NCI-H748 treated with DMSO at 0.1 percent for 48 hours (cell line): ENCODE measurements at places on chromosomes 2 and 18.

- DNase-seq: no peak
Observed at GRCh38 chr2:101223814-101224231, 28.9 kb upstream of the CNOT11 start.

DNA sequence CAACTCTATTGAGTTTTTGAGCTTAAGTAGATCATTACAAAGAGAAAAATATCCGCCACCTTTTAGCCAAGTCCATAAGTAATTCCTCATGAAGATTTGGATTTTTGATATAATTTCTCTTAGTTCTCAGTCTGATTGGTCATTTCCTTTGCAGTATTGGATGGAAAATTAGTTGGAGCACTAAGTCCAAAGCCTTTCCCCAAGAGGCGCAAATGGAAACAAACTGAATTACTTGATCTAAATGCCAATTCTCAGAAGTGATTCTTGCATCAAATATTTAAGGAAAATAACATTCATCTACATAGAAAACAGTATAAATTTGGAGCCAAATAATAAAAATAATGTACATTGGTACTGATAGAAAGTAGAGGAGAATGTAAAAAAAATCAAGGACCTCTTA is 115.6 kb downstream of the CACNB4 start:
- no peak for DNase-seq

GRCh38 chr2:16151281-16151570 is 210.9 kb downstream of the MYCN start:
- DNase-seq: no peak

DNA sequence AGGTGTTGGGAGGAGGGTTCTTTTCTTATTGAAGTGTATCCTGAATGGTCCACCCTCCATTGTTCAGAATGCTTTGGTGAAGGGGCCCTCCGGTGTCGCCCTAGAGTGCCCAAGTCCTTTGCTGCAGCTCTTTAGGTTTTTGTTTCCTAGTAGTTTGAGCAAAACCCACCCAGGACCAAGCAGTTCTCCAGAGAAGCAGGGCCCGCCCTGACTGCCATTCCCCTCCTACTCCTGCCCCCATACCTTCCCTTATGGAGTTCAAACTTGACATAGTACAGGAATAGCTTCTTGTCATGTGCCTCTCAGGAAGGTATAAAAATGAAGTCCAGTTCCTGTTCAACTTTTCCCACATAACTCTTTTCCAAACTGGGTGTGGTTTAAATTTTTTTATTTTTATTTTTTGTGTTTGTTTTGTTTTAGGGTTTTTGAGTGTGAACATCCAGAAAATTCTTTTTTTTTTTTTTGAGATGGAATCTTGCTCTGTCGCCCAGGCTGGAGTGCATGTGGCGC is 5.6 kb downstream of the MERTK start:
- no peak for DNase-seq

DNA sequence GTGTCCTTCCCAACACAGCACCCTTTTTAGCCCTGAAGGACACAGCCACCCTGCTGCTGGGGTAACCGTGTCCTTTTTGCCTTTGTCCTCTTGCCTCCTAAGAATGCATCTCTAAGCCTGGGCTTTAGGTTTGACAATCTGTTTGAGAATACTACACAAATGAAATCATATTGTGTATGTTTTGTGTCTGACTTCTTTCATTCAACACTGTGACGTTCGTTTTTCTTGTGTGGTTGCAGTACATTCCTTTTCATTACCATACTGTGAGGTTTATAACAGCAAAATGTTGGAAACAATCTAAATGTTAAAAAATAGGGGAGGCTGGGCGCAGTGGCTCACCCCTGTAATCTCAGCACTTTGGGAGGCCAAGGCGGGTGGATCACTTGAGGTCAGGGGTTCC is 11.2 kb downstream of the ASPRV1 start:
- no peak for DNase-seq

DNA sequence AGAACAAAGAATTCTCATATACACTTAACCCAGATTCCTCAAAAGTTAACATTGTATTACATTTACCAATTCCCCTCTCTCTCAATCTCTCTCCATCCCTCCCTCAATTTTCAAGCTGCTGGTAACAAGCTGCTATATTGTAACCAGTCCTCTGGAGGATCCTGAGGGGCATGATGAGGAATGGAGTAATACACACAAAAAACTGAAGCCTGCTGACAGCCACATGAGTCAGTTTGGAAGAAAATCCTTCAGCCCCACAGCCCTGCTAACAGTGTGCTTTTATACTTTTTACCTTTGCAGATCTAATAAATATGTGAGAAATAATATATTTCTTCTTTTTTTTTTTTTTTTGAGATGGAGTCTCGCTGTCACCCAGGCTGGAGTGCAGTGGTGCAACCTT is 165.7 kb upstream of the RAB12 start:
- no peak for DNase-seq

GRCh38 chr2:60518567-60518966 is 34.9 kb downstream of the BCL11A start:
- no peak for DNase-seq

GRCh38 chr2:134177351-134177931 is 76.4 kb upstream of the MGAT5 start:
- DNase-seq: peak; percentile 41

- no peak for DNase-seq
Observed at GRCh38 chr2:178859730-178860129, 52.5 kb upstream of the TTN start.

DNA sequence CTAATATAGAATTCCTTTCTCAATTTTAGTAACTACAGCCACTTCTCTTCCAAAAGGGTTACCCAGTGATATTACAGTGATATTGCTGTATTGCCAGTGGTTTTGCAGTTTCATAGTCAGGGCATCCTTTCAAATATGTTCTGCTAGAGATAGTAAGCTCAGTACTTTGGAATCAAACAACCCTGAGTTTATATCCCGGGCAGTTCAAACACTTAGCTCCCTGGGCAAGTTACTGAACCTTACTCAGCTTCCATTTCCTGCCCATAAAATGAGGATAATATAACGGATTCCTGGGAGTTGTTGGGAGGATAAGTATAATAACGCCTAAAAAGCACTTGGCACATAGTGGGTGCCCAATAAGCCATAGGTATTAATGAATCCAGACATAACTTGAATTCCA is 212.6 kb upstream of the PARD3B start:
- no peak for DNase-seq

- DNase-seq: no peak
Observed at GRCh38 chr2:195472501-195473234, 184.4 kb upstream of the SLC39A10 start.

GRCh38 chr2:113114224-113114945 is 13.0 kb upstream of the IL1RN start:
- DNase-seq: no peak
